RWPE2 (cell line): ENCODE measurements at places on chromosomes 1 and 21.

GRCh38 chr1:30058970-30059369 lies 664.4 kb downstream of the MATN1 start:
- peak; percentile 90 for DNase-seq

GRCh38 chr1:169499807-169500206 lies 14.1 kb upstream of the SLC19A2 start:
- no peak for DNase-seq

DNA sequence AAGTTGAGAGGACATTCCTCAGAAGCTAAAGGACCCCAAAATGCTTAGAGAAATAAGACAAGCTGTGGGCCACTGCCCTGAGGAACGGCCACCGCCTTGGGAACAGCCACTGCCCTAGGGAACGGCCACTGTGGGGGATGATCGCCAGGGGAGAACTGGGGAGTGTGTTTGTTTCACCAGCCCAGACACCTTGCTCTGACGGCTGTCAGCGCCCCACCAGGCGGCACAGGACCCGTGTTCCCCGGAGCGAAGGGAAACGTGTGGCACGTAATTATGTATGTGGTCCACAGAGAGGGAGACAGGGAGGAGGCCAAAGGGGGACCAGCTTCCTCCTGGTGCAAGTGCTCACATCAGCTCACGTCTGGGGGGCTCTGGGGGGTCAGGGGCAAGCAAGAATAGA lies 45.8 kb upstream of the RIPK4 start:
- DNase-seq = no peak

GRCh38 chr1:179288977-179289376 lies 4.6 kb upstream of the SOAT1 start:
- DNase-seq = no peak

DNA sequence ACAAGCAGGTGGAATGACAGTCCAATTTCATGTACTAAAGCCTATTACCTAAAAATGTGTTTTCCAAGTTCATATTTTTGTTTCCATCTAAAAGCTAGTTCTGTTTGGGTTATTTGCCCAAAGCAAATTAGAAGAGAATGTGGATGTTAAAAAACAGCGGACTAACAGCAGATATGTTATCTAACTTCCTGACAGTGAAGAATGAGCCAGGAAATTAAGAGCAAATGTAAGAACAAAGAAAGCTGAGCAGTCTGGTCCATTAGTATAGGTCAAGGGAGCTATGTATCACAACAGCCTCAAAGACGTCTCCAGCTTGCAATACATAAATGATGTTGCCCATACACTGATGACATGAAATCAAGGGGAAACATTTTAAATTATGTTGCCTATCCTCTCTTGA lies 145.5 kb upstream of the PLD5 start:
- no peak for DNase-seq

- DNase-seq = peak; percentile 76
Observed at GRCh38 chr1:171256940-171257606, 8.8 kb downstream of the FMO1 start.

DNA sequence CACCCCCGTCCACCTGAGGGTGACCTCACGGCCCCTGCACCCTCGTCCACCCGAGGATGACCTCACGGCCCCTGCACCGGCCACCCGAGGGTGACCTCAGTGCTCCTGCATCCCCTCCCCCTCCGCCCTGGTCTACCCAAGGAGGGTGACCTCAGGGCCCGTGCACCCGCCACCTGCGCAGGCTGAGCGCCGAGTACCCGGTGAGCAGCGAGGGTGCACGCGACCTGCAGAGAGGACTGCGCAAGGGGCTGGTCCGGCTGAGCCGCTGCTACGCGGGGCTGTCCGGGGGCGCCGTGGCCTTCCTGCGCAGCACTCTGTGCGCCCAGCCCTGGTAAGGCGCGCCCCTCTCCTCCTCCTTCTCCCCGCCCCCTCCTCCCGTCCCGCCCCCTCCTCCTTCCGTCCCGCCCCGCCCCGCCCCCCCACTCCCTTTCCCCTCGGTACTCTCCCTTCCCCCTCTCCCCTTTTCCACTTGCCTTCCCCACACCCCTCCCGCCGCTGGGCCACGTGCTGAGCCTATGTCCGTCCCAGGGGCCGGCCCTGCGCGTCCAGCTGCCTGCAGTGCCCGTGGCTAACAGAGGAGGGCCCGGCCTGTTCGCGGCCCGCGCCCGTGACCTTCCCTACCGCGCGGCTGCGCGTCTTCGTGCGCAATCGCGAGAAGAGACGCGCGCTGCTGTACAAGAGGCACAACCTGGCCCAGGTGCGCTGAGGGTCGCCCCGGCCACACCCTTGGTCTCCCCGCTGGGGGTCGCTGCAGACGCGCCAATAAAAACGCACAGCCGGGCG lies 28.4 kb downstream of the TRIM11 start:
- DNase-seq = peak; percentile 38

GRCh38 chr1:198253259-198253658 lies 96.5 kb downstream of the NEK7 start:
- DNase-seq = no peak

GRCh38 chr1:182635871-182636270 lies 31.7 kb upstream of the RGS16 start:
- no peak for DNase-seq

DNA sequence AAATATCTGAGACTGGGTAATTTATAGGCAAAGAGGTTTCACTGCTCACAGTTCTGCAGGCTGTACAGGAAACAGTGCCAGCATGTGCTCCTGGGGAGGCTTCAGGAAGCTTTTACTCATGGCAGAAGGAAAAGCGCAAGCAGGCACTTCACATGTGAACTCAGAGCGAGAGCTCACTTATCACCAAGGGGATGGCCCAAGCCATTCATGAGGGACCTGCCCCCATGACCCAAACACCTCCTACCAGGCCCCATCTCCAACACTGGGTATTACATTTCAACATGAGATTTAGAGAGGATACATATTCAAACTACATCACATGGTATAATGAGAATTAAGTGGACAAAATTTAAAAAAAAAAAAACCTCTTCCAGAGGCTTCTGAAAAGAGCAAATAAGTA lies 13.7 kb downstream of the WASF2 start:
- no peak for DNase-seq

DNA sequence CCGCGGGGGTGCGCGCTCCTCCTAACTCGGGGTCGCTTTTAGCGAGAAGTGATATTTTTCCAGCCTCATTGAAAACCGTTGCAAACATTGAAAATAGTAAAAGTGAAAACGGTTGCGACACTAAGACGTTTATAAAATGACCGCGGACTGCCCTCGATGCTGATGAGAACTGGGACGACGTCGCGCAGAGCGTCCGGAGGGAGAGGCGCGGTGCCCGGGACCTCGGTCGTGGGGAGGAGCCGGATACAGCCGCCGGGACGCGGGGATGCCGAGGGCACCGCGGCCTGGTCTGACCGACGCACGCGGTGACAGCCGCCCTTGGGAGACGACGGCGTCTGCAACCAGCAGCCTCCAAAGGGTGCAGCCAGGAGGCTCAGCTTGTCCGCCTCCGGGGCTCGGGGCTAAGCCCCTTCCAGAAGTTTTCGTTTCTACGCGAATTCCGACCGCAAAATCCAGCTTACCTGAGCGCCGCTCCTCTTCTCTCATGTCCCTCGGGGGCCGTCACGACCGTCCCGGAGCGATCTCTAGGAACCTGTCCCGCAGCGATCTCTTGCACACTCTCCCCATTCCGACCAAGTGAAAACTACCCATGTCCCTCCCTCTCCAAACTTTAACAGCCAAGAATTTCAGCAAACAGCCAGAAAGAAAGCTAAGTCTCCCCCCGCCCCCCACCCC lies 144.4 kb upstream of the ETS2 start:
- DNase-seq = no peak

- DNase-seq = no peak
Observed at GRCh38 chr1:173212952-173213491, 5.9 kb upstream of the TNFSF4 start.

GRCh38 chr1:46488343-46489168 lies 1.1 kb upstream of the DMBX1 start:
- peak; percentile 23 for DNase-seq

DNA sequence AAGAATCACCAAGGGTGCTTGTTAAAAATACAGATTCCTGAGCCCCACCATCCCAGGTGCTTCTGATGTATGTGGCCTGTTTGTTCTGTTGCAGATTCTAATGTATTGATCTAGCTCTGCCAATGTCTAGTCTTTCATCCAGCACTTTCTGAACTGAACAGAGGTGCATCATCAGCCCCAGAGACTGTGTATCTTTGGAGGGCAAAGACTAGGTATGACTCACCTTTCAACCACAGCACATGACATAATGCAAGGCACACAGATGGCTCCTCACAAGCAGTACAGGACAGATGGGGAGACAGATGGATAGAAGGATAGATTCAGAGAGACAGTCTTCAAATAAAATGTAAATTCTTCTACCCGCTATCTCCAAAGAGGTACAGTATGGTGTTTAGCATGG lies 32.3 kb downstream of the CD58 start:
- DNase-seq = no peak
